ENCODE measurements at places on chromosomes 13 and 19.

GRCh38 chr19:34474233-34474989, 7.1 kb upstream of the WTIP start:
- DNase-seq = no peak

- DNase-seq = no peak
Observed at GRCh38 chr13:106533101-106533942, 2.1 kb downstream of the EFNB2 start.

DNA sequence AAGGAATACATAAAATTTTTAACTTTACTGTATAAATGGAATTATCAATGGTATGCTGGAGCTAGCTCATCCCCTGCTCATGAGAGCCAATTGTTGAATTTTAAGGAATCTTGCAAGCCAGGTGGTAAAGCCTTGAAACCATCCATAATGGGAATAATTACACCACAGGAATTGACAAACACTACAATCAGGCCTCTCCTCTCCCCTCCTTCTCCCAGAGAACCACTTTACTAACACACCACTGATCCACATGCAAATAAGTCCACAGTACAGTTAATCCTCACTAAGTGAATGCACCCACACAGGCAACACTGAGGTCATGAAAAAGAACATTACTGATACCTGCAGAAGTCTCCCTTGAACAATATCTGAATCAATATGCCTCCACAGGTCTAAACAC, 140.5 kb downstream of the KLF12 start:
- no peak for DNase-seq

GRCh38 chr19:28493884-28494283, 719.1 kb downstream of the UQCRFS1 start:
- DNase-seq = no peak

- DNase-seq = no peak
Observed at GRCh38 chr19:33532859-33533460, 11.4 kb upstream of the PEPD start.

GRCh38 chr19:48006762-48007161, 12.3 kb downstream of the ELSPBP1 start:
- no peak for DNase-seq

GRCh38 chr13:65932587-65933239, 1297.4 kb downstream of the PCDH9 start:
- DNase-seq = no peak

GRCh38 chr13:25738342-25739196, 313.2 kb downstream of the SHISA2 start:
- DNase-seq = no peak

DNA sequence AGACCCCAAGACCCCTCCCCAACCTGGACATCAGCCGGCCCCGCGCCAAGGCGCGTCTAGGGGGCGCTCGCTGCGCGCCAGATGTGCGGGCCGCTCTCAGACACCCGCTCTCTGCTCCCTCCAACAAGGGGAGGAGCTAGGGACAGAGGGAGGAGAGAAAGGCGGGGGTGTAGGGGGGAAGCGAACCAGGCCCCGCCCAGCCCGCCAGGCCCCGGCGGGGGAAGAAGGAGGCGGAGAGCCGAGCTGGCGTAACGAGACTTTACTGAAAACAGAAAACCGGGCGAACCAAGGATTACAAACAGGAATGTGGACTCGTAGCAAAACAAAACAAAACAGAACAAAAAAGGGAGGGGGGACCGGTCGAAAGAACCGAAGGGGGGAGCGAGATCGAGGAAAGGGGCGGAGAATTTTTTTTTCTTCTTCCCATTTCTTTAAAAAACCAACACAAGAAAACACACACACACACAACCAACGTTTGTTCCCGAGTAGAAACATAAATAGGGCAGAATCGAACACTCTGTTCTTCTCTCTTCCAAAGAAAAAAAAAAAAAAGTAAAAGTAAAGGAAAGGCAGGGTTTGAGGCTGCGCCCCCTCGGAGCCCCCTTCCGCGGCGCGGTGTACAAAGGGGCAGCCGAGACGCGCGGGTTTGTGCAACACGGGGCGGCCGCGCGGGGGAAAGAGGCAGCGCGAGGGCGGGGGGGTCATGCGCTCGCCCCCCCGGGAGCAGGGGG, 1.7 kb downstream of the JUND start:
- DNase-seq = no peak

GRCh38 chr13:50357136-50357535, 341.9 kb downstream of the KCNRG start:
- DNase-seq = no peak

- no peak for DNase-seq
Observed at GRCh38 chr19:36528921-36529518, 949 bp upstream of the ZNF260 start.

DNA sequence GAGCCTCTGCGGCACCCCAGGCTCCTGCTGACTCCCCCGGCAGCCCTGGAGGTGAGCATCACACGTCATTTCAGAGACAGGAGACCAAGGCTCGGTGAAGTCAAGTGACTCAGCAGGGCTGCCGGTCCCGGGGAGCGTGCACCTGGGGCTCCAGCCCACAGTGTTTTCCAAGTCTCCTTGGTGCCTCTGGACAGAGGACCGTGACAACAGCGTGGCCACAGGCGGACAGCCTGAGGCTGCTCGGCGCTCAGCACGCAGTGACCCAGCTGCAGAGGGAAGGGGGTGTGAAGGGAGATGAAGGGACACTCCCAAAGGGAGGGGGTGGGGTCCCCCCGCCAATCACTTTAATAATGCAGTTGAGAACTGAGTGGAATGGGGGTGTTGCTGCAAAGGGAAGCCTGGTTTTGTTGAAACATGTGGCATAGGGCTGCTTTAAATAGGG, 17.5 kb upstream of the ASPDH start:
- DNase-seq = no peak

GRCh38 chr13:112777637-112778406, 88.0 kb downstream of the ATP11A start:
- no peak for DNase-seq
